ENCODE measurements at places on chromosomes 11 and 22. TPM values are rescaled to one million over a fixed set of nuclear protein-coding genes. Genes with fewer than 3 reads are reported as not detected.

DNA sequence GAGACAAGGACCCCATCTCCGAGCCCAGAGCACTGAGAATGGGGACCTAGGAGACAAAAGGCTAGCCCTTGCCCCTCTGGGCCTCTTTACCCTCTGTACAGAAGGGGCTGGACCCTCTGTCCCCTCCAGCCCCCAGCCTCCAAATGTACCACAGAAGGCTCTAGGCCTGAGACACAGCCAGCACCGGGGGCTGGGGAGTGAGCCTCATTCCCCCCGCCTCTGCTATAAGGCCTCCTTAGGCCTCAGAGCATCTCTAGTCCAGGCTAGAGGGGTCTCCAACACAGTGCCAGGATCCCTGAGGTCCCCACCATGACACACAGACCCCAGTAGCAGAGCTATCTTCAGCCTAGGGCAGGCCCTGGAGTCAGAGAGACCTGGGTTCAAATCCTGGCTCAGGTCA is 4.8 kb downstream of the SMTN start:
- DNase-seq, result no peak

GRCh38 chr11:126357055-126357962 is 1.8 kb downstream of the ST3GAL4 start:
- DNase-seq, result no peak

DNA sequence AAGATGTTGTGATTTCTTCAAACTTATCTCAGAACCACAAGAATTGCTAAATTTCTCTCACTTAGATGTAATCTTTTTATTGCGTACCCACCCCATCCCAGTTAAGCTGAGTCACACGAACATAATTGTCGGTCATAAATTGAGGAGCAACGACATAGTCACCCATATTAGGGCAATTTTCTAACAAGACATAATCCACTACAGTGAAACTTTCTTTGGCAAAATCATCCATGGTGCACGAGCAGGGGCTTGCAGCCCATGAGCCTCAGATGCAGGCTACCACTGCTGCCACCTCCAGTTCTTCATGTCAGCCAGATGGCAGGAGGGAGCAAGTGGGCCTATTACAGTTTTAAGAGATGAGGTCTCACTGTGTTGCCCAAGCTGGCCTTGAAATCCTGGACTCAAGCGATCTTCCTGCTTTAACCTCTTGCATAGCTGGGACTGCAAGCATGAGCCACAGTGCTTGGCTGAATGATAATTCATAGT is 70.3 kb upstream of the GRK2 start:
- no peak for DNase-seq

GRCh38 chr11:7300281-7300680 is 48.6 kb downstream of the SYT9 start:
- no peak for DNase-seq

DNA sequence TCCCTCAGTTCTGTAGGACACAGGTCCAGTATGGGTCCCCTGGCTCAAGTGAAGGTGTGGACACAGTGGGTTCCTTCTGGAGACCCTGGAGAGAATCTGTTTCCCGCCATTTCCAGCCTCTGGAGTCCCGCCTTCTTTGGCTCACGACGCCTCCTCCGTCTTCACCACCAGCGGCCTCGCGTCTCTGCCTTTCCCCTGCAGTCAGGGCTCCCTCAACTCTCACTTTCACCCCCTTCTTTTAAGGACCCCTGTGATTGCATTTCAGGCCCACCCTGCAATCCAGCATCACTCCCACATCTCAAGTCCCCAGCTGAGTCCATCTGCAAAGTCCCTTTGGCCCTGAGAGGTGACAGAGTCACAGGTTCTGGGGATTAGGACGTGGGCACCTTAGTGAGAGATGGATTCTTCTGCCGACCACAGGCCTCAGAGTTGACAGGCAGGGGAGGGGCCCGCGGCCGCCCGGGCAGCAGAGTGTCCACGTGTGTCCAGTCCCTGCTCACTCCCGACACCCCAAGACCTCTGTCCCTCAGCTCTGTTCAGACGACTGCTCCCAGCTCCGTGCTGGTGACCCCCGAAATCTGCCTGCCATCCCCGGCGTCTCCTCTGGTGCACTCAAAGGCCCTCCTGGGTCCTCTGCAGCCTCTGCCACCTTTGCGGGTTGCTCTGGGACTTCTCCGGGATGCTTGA is 36.9 kb upstream of the KRTAP5-7 start:
- peak; percentile 66 for DNase-seq

- DNase-seq, result no peak
These were observed 38.4 kb upstream of the CWF19L2 start for GRCh38 chr11:107496011-107496410.

- DNase-seq, result peak; percentile 96
These were observed 796 bp downstream of the CHEK1 start for GRCh38 chr11:125625630-125626287.

DNA sequence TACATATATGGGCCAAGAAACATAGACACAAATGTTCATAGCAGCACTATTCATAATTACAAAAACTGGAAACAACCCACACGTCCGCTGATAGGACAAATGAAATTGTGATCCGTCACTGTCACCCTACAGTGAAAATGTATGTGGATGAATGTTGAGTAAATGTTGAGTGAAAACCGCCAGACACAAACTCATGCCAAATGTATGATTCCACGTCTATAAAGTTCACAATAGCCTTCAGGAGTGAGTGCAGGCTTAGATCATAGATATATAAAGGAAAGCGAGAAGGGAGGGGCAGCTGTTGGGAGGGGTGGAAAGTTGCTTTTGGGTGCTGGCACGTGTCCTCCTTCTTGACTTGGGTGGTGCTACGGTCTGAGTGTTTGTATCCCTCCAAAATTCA is 33.6 kb downstream of the DBX1 start:
- no peak for DNase-seq

DNA sequence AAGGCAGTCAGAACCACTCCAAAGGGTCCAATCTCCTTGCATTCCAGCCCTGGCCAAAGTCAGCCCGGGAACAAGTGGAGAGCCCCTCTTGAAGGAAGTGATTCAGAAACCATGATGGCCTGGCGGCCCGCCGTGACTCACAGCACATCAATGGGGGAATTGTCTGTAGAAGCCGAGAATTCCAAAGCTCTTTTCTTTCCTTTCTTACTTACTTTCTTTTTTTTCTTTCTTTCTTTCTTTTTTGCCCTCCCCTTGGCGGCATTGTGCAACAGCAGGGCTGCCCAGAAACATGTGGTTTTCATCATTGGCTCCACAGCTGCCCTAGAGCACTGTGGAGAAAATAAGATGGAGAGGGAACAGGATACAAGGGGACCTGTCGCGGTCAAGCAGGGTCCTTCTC is 140.2 kb upstream of the TIMP3 start:
- no peak for DNase-seq

DNA sequence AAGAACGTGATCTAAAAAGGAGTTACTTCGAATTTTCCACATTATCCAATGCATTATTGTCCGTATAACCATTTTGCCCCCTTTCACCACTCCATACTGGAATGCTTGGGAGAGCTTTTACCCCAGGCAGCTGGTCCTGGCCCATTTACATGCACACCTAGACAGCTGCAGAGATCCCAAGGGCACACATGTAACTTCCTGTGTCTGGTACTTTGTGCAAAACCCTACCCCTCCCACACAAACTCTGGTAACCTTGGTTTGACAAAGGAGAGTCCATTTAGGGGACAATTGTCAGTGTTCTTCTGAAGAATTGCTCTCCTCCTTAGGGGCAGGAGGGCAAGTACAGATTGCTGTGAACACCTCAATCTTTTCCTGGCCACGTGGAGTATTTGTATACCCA is 57.3 kb upstream of the SORL1 start:
- DNase-seq, result no peak

- DNase-seq, result no peak
These were observed 1125.2 kb upstream of the CNTN5 start for GRCh38 chr11:97895572-97895971.

- peak; percentile 66 for DNase-seq
These were observed 86.6 kb downstream of the DGCR2 start for GRCh38 chr22:19035474-19036228.

GRCh38 chr22:50045211-50046018 is 12.7 kb downstream of the TTLL8 start:
- no peak for DNase-seq

DNA sequence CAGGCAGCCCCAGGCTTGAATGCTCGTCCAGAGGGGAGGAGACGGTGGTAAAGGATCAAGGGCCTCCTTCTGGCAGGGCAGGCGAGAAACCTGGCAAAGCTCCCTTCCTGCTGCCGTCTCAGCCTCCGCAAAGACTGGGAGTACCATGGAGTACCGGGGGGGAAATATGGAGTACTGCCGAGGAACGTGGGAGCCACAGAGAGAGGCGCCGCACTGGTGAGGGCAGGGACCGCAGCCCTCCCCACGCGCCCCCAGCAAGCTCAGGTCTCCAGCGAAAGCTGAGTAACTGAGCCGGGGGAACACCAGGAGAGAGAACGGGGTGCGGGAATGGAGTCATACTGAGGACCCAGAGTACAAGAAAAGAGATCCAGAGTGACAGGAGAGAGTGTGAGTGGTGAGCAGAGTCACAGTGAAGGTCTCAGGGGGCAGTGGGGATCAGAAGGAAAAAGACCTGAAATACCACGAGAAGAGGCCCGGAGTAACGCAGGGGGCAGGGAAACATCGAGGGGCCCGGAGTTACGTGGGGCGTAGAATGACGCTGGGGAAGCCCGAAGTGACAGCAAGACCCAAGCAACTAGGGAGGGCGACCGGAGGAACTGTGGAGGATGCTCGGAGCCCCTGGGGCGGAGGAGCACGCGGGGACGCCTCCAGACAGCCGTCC is 740 bp downstream of the EML3 start:
- DNase-seq, result no peak

DNA sequence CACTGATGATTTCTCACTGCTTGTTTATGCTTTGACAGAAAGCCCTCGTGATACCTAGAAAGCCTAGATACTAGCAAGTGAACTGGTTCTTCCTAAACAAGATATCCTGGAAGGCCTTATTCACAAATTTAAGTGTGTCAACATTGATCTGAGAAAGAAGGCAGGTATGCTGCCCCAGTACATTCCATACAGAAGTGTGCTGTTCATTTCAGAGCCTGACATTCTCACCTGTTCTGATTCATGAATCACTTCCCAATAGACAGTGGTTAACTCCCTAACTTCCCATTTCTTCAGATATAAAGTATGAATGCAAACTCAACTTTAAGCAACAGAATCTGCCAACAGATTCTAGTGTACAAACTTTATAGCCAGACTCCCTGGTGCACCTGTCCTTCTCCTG is 15.5 kb upstream of the RASSF10 start:
- DNase-seq, result no peak

- DNase-seq, result no peak
These were observed 28.0 kb downstream of the OR5B17 start for GRCh38 chr11:58330861-58331260.

DNA sequence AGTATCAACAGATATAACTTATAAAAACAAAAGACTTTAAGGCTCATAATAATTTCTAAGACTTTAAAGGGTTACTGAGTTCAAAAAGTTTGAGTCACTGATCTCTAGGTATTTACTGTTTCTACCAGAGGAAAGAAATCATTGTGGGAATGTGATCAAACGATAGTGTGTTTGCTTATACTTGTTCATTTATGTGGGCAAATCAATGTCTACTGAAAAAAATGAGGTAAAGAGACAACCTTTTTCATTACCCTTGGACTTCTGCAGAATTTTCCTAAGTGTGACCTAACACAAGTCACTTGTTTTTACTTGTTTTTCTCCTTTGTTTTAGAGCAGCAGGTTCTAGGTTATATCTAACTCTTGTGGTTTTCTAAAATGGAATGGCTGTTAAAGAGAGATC is 65.4 kb downstream of the PRR5L start:
- no peak for DNase-seq

GRCh38 chr22:44889255-44889878 is 120.4 kb downstream of the PHF21B start:
- no peak for DNase-seq

GRCh38 chr11:9138133-9138453 is 46.7 kb upstream of the SCUBE2 start:
- DNase-seq, result no peak

GRCh38 chr22:20946080-20946986 is 20.7 kb upstream of the AIFM3 start:
- DNase-seq, result no peak

GRCh38 chr22:44091021-44091721 is 67.1 kb downstream of the PARVB start:
- no peak for DNase-seq

GRCh38 chr22:42717197-42717928 is 3.3 kb downstream of the A4GALT start:
- DNase-seq, result no peak

- DNase-seq, result peak; percentile 53
These were observed 205.4 kb upstream of the SNX19 start for GRCh38 chr11:131121426-131122333.

DNA sequence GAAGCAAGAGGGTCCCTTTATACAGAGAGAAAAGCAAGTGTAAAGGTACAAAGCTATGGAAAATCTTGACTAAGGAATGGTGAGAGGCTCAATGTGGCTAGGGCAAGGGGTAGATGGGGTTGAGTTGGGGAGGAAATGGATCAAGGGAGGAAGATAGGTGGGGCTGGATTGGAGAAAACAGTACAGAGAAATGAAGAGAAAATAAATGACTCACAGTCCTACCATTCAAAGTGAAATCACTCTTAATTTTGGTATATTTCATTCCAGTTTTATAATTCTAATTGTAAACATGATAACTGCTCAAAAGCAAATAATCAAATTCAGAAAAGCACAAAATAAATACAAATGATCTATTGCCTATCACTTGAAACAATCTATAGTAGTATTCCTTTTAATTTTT is 16.6 kb downstream of the UBE4A start:
- no peak for DNase-seq

- no peak for DNase-seq
These were observed 69.3 kb downstream of the ABTB2 start for GRCh38 chr11:34288492-34288891.

The KDM4E gene
- not detected for total RNA-seq

The SYCE3 gene
- total RNA-seq, result not detected

The POU2AF2 gene
- total RNA-seq, result not detected

The HIPK3 gene
- total RNA-seq, result 78.8 TPM

The NAV2 gene
- 31.4 TPM for total RNA-seq

The ANGPTL5 gene
- 2.4 TPM for total RNA-seq

The NXPE4 gene
- not detected for total RNA-seq

The PRRG4 gene
- total RNA-seq, result not detected

The TTC28 gene
- 68.7 TPM for total RNA-seq

The MOGAT2 gene
- not detected for total RNA-seq

The RAB3IL1 gene
- 49.2 TPM for total RNA-seq

The SPON1 gene
- total RNA-seq, result 0.05 TPM

The APOA5 gene
- total RNA-seq, result not detected

The OR5AL1 gene
- not detected for total RNA-seq

The CEND1 gene
- total RNA-seq, result 0.27 TPM

Data from osteocyte (in vitro differentiated cells).